Effector memory CD4-positive, alpha-beta T cell (primary cell): ENCODE measurements at places on chromosomes 3 and 15.

DNA sequence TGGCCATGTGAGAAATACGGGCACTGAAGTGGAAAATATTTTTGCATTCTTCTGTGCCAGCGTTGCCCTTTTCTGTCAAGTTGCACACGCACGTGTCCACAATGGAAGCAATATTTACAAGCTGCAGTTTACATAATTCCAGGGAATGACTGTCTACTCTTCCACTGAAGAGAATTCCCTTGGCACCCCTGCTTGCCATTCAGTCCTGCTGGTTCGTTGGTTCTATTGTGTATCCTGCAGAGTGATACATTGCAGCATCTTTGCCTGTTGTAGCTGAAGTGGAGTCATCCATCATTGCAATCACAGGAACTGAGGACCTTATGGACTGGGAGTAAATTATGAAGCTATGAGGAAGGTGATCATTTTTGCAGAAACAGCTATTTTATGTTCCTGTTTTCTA, 759.4 kb downstream of the ROBO2 start:
- DNase-seq, result no peak

GRCh38 chr3:23550402-23550801, 255.4 kb upstream of the UBE2E1 start:
- DNase-seq, result no peak

DNA sequence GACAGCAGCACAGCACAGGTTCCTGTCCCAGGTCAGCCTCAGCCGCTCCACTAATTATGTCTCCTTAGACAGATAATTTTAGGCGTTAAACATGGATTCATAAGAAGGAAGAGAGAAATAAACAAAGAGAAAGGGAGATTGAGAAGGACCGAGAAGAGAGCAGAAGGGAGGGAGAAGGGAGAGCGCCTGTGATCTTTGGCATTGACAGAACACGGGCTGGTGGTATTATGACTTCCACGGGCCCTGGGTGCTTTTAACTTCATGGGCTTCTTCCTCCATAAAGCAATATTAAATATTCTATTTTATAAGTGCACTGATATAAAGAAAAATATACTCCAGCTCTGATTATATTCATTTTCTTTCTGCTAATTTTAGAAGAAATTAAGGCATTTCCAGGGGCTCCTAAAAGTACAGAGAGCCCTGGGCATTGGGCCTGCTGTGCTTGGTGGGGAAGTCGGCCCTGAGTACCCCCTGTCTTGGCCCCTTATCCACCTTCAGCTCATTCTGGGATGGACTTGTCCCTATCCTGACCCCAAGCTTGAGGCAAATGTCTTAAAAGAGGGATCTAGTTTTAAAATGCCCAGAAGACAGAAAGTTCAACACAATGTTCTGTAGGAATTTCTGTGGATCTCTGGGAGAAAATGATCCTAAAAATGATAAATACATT, 135.3 kb downstream of the MEX3B start:
- no peak for DNase-seq

DNA sequence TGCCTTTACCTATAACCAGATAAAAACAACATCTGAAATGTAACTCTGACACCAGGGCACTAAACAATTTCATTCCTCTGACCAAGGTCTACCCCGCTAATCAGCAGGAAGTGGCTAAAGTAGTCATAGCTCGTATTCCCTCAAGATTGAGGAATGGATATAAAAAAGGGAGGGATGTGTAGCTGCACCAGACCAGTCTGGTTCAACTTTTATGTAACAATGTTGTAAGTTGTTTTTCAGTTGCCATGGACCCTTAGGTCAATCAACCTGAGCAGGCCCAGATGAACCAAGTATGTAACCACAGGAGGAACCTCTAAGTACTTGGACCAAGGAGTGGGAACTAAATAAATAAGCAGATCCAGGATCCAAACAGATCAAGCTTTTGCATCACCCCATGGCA, 28.4 kb upstream of the IFT57 start:
- DNase-seq, result no peak
